ENCODE measurements at places on chromosomes 5 and 9.

GRCh38 chr9:129232839-129233591 lies 55.0 kb upstream of the IER5L start:
- DNase-seq, result peak; percentile 21

- no peak for DNase-seq
These were observed 34.0 kb upstream of the GLRX start for GRCh38 chr5:95856501-95856981.

DNA sequence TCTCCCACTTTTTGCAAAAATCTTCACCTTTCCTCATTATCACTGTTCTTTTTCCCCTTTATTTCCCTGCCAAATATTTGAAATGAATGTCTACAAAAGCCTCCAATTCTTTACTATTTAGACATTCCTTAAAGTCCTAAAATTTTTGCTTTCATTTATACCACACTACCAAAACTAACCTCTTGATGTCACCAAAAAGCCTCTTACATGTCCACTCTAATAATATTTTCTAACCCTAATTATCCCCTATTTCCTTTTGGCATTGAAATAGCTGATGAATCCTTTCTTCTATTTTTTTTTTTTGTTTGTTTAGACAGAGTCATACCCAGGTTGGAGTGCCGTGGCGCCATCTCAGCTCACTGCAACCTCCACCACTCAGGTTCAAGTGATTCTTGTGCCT lies 32.3 kb upstream of the NRG2 start:
- peak; percentile 28 for DNase-seq

GRCh38 chr5:162817364-162817763 lies 620.0 kb upstream of the CCNG1 start:
- no peak for DNase-seq

- peak; percentile 76 for DNase-seq
These were observed 582.7 kb downstream of the DTWD2 start for GRCh38 chr5:118405650-118406061.

- DNase-seq, result peak; percentile 37
These were observed 160.7 kb downstream of the PAX5 start for GRCh38 chr9:36873247-36873875.

DNA sequence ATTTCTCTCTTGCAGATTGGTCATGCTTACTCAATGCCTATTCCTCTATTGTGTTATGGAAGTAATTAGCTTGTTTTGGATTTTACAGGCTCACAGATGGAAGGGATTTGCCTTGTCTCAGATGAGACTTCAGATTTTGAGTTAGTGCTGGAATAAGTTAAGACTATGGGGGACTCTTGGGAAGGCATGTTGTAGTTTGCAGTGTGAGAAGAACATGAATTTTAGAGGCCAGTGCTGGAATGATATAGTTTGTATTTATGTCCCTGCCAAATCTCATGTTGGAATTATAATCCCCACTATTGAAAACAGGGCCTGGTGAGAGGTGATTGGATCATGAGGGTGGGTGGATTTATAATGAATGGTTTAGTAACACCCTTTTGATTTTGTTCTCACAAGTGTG lies 6.1 kb upstream of the TUSC1 start:
- no peak for DNase-seq

GRCh38 chr5:79666758-79667157 lies 22.9 kb upstream of the CMYA5 start:
- DNase-seq, result no peak

DNA sequence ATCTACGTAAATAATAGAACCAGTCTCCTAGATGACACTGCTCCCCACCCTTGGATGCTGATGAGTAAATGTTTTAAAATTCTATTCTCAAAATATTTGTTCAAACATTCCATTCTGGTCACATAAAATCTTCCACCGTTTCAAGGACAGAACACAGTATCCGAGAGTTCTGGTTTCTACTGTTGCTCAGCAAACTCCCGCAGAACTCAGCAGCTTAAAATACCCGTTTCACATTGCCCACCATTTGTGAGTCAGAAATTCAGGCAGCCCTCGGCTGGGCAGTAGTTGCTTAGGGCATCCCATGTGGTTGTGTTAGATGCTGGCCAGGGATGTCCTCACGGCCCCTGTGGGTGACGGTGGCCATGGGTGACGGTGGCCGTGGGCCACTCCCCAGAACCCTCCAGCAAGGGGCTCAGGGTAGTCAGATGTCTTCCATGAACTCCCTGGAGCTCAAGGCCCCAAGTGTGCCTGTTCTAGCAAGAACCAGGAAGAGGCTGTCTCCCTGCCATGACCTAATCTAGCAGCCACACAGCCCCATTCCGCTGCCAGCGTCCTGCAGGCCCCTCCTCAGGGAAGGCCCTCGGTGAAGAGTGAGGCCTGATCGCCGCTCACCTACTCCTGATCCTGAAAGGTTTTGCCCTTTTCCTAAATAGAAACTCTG lies 17.4 kb downstream of the MGAT1 start:
- DNase-seq, result no peak

- no peak for DNase-seq
These were observed 38.3 kb downstream of the SLC1A3 start for GRCh38 chr5:36644727-36645126.

DNA sequence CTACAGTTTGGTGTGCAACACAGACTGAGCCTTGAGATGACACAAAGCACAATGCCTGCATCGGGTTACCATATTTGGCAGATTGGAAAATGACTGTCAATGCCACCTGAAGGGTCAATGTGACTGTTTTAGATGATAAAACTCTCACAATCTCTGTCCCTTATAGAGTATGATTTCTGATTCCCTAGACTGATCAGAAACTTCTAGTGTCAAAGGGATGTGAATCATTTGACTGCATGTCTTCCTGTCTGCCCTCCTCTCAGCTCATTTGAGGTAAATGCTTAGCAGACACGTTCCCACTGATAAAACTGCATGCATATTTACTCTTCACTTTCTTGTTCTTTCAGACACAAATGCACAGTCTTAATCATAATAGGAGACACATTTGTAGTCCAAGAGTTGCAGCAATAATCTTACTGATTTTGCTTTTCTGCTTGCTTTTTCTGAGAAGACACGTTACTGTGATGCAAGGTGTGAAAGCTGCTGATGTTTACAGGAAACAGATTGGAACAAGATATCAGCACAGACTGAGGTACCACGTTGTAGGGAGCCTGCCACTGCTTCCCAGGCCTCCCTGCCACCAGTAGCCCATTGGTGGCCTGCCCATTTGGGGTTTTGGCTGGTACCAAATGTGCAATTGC lies 77.8 kb downstream of the GCNT4 start:
- DNase-seq, result no peak
